ENCODE measurements at places on chromosomes 1 and 21. TPM values are rescaled to one million over a fixed set of nuclear protein-coding genes. Genes with fewer than 3 reads are reported as not detected.

- H3K4me1 ChIP-seq = no peaks in the 10 kb centered on the region
- no peaks in the 10 kb centered on the region for H3K36me3 ChIP-seq
- H3K27ac ChIP-seq = no peak overlapping the region
- H3K4me3 ChIP-seq = no peak overlapping the region
- no peaks in the 10 kb centered on the region for H3K27me3 ChIP-seq
These were observed 52.0 kb upstream of the KCNK1 start for GRCh38 chr1:233561708-233562426.

- H3K27me3 ChIP-seq = no peaks in the 10 kb centered on the region
- no peak overlapping the region for H3K4me3 ChIP-seq
- no peak overlapping the region for H3K27ac ChIP-seq
- no peaks in the 10 kb centered on the region for H3K36me3 ChIP-seq
These were observed 14.7 kb downstream of the NIBAN1 start for GRCh38 chr1:184959626-184960025.

DNA sequence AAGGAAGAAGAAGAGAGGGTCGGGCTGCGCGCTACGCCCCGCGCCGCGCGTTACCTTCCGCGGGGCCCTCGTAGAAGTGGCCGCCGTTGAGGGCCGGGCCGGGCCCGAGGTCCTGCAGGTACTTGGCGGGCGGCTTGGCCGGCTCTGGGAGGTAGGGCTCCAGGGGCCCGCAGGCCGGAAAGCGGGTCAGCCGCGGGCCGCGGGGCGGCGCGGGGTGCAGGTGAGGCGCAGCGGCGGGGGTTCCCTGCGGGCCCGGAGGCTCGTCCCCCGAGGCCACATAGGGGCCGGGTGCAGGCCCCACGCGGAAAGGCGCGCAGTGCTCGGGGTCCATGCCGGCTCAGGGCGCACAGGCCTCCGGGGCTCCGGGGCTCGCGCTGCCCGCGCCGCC is 196 bp downstream of the ALX3 start:
- no peak overlapping the region for H3K27ac ChIP-seq
- no peaks in the 10 kb centered on the region for H3K4me1 ChIP-seq
- peaks cover 73% of the 10 kb centered on the region for H3K27me3 ChIP-seq
- no peaks in the 10 kb centered on the region for H3K36me3 ChIP-seq
- peak; percentile 80 for DNase-seq

GRCh38 chr1:203441766-203442165 is 33.8 kb upstream of the PRELP start:
- no peaks in the 10 kb centered on the region for H3K36me3 ChIP-seq
- peaks cover 3% of the 10 kb centered on the region for H3K4me1 ChIP-seq
- no peak overlapping the region for H3K27ac ChIP-seq
- peaks cover 40% of the 10 kb centered on the region for H3K27me3 ChIP-seq
- H3K4me3 ChIP-seq = no peak overlapping the region

The TEDDM1 gene
- not detected for total RNA-seq

Measured in osteoblast (primary cell).